Stimulated activated CD8-positive, alpha-beta memory T cell treated with anti-CD3 and anti-CD28 coated beads, Interleukin-15, amount 100 ng/mL, for 48 hours (primary cell): ENCODE measurements at places on chromosomes 5 and 9.

GRCh38 chr5:55934115-55934613 lies 60.6 kb downstream of the IL6ST start:
- DNase-seq, result no peak

- DNase-seq, result no peak
Measured at GRCh38 chr5:176784218-176785165, 25.9 kb upstream of the UNC5A start.

- DNase-seq, result no peak
Measured at GRCh38 chr5:68415177-68416085, 199.9 kb downstream of the PIK3R1 start.

DNA sequence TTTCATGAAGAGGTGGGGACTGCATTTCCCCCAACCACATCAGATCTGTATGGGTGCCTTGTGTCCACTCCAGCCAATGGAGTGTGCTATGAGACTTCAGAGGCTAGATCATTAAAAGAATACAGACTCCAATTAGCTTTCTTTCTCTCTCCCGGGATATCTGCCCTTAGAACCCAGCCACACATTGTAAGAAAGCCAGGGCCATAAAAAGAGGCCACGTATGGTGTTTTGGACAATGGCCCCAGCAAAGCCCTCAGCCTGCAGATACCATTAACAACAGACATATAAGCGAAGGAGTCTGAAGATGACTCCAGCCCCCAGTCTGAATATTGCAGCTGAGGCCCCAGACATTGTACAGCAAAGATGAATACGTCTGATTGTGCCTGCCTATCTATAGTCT lies 21.5 kb downstream of the IL6ST start:
- DNase-seq, result no peak

- no peak for DNase-seq
Measured at GRCh38 chr9:133569891-133570690, 35.6 kb downstream of the ADAMTSL2 start.

DNA sequence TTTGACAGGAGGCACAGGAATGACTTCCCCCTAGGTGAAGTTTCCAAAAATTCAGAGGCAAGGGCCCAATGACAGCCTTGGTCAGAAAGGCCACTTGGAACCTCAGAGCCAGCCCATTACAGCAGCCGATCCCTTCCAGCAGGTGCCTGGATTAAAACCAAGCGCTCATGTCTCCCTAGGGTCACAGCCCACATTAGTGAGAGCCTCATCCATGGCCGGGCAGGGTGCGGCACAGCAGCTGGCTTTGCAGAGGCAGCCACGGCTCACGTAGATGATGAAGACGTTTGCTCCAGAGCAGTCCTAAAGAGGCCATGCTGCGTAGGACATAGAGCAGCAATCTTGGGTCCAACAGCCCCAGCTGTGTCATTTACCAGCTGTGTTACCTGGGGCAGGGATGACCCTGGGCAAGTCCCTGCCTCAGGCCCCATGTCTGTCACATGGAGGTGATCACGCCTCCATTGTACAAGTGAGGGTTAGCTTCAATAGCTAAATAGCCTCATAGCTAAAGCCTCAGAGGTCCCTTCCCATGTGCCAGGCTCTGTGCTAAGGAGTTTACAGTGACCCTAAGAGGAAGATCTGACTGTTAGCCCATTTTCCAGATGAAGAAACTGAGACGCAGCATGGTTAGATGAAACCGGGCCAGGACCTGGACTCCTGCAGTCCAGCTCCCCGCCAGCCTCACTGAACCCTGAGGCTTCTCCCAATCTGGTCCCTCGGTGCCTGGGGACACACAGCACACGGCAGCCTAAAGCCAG lies 39.2 kb downstream of the NEK6 start:
- no peak for DNase-seq
